Stimulated activated CD4-positive, alpha-beta T cell treated with anti-CD3 and anti-CD28 coated beads, Interleukin-2, amount 100 ng/mL, for 48 hours (primary cell): ENCODE measurements at places on chromosomes 11 and 22.
A peak's percentile ranks its signal among the peaks of the same experiment; 100 is the strongest.

DNA sequence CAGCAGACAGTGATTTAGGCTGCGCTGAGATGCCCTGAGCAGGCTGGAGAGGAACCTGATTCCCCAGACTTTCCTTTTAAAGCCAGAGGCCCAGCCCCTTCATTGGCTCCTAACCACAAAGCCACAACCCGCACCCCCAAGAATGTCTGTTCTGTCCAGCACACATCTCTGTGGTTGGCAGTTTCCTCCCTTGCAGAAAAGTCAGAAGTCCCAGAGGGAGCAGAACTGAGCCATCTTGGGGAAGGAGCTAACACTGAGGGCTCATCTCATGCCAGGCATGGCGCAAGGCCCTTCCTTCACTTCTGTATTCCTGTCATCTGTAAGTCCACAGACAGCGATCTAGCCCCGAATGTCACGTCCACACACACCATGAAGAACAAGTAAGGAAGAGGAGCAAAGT, 97.1 kb upstream of the SYT13 start:
- DNase-seq = no peak

- DNase-seq = no peak
Measured at GRCh38 chr11:116263770-116264169, 509.0 kb downstream of the BUD13 start.

DNA sequence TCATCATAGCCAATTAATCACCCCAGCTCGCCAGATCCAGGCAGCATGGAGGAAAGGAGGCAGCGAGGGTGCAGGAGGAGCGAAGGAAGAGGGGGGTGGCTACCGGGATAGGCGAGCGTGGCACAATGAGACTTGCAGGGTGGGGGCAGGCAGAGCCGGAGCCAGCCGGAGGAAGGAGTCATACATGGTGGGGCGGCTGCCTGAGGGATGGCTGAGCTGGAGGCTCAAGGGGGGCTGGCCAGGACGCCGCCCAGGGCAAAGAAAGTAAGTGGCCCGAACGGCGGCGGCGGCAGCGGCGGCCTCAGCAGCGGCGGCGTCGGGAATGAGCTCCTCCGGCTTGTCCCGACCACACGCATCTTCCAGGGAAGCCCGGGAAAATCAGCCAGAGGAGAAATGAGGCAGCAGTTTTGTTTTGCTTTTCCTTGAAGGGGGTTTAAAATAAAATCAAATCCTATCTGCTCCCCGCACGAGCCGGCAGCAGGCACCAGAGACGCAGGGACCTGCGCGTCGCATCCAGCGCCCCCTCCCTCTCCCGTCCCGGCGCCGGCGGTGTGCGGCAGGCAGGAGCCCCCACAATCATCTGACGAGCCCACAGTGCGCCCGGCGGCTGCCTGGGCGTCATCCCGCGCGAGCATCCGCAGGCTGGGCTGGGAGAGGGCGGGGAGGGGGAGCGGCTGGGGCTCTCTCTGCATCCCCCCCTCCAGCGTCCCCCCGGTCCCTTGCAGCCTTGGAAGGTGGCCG, 263.6 kb downstream of the CTTN start:
- DNase-seq = no peak

GRCh38 chr11:82874646-82875523, 25.3 kb downstream of the PRCP start:
- no peak for DNase-seq

- no peak for DNase-seq
Measured at GRCh38 chr11:105491394-105491793, 118.5 kb upstream of the GRIA4 start.

DNA sequence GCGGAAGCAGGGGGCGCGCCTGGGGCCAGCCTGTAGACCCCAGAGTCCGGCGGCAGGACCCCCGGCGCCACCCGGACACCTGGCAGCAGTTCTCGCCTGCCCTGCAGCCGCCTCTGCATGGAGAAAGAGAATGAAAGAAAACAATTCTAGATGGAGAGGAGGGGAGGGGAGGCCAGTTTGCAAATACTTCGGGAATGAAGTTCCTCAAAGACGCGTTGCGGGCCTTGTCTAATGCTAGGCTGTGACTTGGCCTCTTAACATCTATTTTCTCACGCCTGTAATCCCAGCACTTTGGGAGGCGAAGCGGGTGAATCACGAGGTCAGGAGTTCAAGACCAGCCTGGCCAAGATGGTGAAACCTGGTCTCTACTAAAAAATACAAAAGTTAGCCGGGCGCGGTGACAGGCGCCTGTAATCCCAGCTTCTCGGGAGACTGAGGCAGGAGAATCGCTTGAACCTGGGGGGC, 2.1 kb upstream of the BARX2 start:
- DNase-seq = no peak

GRCh38 chr11:44606472-44606871, 41.0 kb downstream of the CD82 start:
- no peak for DNase-seq

DNA sequence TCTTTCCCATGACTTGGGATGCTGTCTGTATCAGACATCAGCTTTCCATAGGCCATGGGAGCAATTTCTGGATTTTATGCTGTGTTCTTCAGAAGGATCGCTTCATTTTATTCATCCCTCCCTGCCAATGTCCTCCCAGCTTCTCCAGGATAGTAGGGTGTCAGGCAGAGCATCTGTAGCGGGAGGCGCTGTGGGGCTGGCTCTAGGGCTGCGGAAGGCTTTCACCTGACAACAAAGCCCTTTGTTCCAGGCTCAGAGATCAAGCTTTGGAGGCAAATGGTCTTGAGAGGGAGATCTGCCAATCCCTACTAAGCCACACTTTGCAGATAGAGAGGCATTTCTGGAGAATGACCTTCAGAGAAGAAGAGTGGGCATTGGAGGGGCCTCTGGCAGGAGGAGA, 29.5 kb upstream of the FTH1 start:
- no peak for DNase-seq

DNA sequence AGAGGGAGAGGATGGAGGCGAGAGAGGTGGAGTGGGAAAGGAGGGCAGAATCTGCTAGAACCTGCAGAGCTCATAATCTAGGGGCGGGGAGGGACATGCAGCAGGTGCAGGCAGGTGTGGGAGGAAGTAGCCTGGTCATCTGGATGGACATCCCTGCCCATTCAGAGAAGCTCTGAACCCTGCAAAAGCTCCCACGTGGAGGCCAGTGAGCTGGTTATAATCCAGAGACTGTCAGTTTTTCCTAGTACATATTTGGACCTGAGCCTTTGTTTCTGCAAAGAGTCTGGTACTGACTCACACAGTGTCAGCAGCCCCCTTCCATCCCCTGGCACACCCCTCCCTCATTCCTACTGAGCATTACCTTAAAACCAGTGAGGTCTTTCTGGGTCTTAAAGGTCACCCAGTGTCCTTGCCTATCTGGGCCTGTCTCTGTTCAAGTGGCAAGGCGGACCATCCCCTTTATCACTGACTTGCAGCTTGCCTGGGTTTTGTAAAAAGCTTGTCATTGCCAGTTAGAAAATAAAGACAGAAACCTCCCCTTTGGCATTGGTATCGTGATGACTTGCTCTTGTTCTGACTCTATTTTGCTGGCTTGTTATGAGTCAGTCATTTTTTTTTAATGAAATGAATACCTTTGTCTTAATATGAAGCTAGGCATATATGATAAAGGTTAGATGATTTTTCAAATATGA, 26.1 kb downstream of the PTPRJ start:
- peak; percentile 45 for DNase-seq

DNA sequence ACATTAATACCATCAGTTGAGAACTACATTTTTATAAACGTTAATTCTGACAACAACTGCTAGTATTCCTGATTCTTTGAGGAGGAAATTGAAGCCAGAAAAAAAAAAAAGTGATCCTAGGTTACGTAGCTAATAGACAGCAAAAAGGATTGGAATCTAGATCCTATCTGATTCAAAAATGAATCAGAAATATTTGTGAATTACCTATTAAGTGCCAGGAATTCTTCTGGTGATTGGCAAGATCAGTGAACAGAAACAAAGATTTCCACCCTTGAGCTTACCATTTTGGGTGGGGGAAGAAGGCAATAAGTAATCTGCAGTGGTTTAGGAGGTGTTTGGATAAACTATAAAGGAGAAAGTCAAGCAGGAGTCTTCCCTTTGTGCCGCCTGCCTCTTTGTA, 63.9 kb upstream of the LARGE1 start:
- DNase-seq = no peak

- DNase-seq = no peak
Measured at GRCh38 chr11:73566977-73567755, 30.7 kb downstream of the FAM168A start.

GRCh38 chr22:50705219-50705691, 32.6 kb downstream of the SHANK3 start:
- no peak for DNase-seq

DNA sequence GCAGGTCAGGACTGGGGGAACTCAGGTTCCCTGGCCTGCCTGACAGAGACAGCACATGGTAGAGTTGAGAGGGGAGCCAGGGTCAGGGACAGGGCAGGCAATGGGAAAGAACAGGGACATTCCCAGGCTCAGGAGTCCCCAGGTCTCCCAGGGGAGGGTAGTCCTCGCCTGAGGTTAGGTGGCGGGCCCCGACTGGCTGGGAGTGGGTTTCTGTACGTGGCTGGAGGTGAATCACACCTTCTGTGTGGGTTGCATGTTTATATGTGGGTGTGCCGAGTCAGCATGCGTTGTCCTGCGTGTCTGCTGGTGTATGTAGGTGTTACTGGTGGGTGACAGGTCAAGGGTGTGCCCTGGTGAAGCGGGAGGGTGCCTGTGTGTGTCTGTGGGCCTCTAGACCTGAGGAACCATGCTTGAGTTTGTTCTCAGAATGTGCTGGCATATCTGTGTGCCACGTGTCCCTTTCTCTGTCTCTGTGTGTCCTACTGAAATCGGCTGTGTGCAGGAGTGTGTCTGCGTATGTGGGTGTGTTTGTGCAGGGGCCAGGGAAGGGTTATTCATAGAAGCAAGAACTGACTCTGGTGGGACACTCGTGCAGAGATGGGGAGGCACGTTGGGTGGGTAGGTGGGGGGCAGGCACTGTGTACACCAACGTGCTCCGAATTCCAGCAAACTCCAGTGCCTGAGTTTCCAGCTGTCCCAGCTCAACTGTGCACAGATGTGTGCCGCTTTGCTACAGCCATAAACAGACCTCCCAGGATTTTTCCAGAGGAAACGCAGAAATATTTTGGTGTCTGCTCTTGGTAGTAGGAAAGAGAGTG, 23.8 kb upstream of the OAF start:
- DNase-seq = no peak

GRCh38 chr22:20866736-20867135, 7.9 kb downstream of the SNAP29 start:
- DNase-seq = no peak

DNA sequence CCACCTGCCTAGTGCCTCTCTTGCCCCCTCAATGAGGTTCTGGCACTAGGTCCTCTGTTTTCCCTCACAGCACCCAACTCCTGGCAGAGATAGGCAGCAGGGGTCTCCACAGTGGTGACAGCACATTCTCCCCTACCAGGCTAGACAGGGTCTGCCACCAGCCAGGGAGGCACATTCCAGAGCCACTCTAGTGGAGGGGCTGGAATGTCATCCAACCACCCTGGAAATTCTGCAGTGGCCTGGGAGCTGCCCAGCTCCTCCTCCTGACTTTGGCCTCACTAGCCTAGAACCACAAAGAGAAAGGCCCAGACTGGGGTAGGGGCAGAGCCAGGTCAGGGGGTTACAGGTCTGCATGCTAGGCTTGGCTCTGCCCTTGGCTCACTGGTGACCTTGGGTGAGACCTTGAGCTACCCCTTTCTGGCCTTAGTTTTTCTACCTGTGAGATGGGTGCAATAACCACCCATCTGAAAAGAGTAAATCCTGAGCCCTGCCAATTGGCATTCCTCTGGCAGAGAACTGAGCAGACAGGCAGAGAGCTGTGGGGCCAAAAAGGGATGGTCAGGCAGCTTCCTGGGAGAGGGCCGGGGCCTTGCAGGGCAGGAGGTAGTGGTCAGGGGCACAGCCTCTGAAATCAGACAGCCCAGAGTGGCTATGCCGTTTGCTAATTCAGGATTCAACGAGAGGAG, 7.1 kb downstream of the P2RY2 start:
- no peak for DNase-seq

GRCh38 chr11:2301631-2302305, at the start of the genes C11orf21 and TSPAN32:
Gene C11orf21 (minus strand): TSS chr11:2301918. CDS start chr11:2301808, 110 bp downstream.
Gene TSPAN32 (plus strand): TSS chr11:2302013. CDS start chr11:2302150, 137 bp downstream.
- DNase-seq = peak; percentile 36

DNA sequence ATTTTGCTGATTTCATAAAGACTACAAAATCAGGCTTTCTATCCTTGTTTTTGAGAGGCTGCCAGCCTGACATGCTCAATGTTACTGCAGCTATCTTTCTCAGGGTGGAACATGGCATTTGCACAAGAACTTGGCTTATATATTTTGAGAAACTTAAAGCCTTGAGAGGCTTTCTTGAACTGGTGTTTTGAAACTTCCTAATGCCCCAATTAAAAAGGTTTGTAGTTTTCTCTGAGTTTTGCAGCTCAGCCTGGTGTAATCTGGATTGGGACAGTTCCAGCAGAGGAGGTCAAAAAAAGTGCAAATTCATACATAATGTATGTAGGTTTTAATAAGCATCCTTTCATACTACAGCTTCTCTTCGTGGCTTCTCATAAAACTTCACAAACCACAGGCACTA, 223.4 kb downstream of the FAM76B start:
- DNase-seq = no peak

- DNase-seq = no peak
Measured at GRCh38 chr11:95296621-95297025, 65.6 kb upstream of the SESN3 start.

- DNase-seq = no peak
Measured at GRCh38 chr11:14645015-14645912, 1.7 kb downstream of the PDE3B start.

- no peak for DNase-seq
Measured at GRCh38 chr22:20517422-20517821, 10.0 kb downstream of the MED15 start.
